NCI-H446 treated with DMSO at 0.1 percent for 48 hours (cell line): ENCODE measurements at places on chromosomes 4 and X.

DNA sequence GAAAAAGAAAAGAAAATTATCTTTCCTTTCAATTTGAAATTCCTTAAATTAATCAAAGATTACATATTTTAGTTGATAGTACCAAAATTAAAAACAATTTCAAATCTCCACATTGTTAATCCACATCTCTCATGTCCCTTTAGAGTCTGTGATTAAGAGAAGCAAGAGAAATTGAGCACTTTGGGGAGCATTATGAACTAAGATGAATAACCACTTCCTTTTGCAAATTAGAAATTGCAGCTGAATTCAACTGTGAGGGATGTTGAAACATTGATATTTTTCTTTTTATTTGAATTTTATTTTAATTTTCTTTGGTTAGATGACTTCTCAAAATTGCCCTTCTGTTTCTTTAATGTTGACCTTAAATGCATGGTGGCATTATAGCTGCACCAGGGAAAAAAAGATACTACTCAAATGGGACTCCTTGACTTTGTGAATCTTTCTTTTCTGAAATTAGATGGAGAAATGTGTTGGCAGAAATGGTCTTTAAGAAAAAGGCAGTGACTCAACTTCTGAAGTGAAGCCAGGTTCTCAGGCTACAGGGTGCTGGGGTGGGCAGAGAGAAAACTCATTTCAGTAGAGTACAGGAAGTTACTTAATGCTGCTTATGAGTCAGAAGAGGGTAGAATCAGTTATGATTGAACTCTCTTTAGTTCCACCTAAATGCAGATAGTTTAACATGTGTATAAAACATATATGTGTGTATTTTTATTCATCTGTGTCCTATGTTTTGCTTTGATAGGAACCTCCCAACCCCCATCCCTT is 92.0 kb upstream of the TNIP3 start:
- no peak for DNase-seq

GRCh38 chr4:177901786-177902185 is 459.5 kb upstream of the AGA start:
- DNase-seq = no peak

GRCh38 chr4:107935246-107935645 is 3.9 kb downstream of the CYP2U1 start:
- no peak for DNase-seq

DNA sequence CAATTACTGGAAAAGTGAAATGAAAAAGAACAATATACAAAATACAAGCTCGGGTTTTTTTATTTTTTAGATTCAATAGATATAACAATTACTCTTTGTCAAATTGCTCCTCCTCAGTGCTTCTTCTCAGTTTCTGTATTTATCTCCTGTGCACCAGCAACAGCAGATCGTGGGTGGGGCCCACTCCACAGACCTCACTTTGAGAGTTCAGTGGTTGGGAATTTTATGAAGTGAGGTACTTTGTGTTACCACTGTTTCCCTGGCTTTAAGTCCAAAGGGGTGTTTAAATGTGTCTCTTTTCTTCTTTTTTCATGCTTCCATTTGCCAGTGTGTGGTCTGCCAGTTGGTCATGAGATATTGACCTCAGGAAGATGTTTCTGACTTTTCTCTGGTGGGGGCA is 54.4 kb downstream of the KIT start:
- no peak for DNase-seq

GRCh38 chrX:44536198-44536597 is 6.5 kb downstream of the FUNDC1 start:
- no peak for DNase-seq

GRCh38 chr4:54371173-54371572 is 142.1 kb downstream of the PDGFRA start:
- no peak for DNase-seq

- no peak for DNase-seq
Measured at GRCh38 chrX:53882331-53882730, 161.9 kb downstream of the PHF8 start.

GRCh38 chr4:1285790-1286553 is 3.7 kb upstream of the MAEA start:
- no peak for DNase-seq

- no peak for DNase-seq
Measured at GRCh38 chr4:163251204-163251603, 81.2 kb downstream of the NPY1R start.

DNA sequence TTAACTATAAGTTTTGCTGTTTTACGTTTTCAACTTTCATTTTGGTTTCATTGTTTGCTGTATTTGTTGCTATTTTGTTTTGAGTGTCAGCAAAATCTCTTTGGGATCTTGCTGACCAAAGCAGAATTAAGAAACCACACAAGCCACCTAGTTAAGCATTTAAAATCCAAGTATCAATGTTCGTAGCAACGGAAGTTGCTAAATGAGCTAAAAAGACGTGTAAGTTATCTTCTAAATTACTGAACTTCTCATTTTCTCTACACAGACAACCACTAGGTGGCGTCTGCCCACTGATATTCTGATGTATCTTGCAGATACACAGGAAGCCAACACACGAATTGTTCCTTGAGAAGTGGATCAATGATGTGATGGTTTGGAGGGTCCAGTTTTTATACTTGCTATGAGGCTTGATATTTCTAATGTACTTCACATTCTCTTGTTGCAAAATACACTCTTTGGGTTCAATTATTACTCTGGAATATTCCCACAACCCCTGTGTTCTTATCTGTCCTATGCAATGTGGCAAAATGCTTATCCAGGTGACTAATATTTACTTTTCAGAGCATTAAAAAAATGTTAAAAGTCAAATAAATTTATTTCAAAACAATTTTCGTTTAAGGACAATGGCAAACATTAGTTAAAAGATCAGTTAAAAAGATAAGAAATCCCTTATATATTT is 250.5 kb downstream of the TECRL start:
- peak; percentile 17 for DNase-seq

DNA sequence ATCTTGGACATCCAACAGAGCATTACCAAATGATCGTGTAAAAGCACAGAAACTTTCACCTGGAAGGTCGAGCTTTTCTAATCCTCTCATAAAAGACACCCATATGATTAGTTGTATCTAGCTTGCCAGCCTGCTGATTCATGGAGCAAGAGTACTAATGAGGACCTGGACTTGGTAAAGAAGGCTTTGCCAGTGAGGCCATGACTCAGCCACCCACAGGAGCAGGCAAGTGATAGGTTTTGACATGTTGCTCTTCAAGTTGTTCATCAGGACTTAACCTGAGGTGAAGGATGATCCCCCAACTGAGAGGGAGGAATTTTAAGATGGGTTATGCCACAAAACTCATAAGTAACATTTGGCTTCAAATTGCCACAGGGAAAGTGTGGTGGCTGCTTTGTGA is 24.7 kb upstream of the EPGN start:
- no peak for DNase-seq

- no peak for DNase-seq
Measured at GRCh38 chr4:48766131-48766792, 13.8 kb downstream of the FRYL start.

- no peak for DNase-seq
Measured at GRCh38 chr4:147599769-147600168, 17.4 kb upstream of the TMEM184C start.

- no peak for DNase-seq
Measured at GRCh38 chrX:45138525-45138924, 62.2 kb downstream of the DIPK2B start.

- DNase-seq = no peak
Measured at GRCh38 chr4:156608651-156609050, 362.9 kb downstream of the PDGFC start.

- DNase-seq = no peak
Measured at GRCh38 chrX:47814851-47815250, 21.9 kb upstream of the ZNF81 start.

DNA sequence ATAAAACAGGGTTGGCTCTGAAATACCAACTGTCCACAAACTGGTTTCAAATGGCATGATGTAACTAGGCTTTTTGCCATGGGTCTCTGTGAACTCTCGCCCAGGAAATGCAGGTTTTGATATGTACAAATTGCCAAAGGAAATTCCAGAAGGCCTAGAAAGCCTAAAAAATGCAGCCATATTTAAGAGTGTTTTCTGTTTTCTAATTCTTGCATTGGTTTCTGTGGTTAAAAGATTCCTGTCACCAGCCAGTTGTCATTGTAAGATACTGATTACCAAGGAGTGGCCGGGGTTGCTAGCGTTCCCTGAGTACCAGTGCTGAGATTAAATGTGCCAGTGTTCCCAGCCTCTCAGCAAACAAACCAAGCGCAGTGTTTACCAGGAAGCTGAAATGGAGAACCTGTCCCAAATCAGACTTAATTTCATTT is 53.9 kb upstream of the SORBS2 start:
- no peak for DNase-seq

DNA sequence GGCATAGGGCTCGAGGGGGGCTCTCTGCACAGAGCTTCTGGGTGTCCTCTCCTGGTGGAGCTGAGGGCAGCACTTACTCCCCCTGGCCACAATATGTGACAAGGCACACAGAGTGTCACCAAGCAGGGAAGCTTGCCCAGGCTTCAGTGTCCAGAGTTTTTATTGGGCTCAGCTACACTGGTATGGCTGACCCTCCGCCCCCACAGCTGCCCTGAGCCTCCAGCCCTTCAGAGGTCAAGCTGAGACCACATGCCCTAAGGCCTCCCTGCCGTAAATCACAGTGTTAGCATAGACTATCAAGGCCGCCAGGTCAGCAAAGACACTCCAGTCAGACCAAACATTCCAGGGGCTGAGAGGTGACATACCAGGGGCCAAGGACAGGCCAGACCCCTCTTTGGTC is 59.0 kb downstream of the EVC start:
- no peak for DNase-seq

DNA sequence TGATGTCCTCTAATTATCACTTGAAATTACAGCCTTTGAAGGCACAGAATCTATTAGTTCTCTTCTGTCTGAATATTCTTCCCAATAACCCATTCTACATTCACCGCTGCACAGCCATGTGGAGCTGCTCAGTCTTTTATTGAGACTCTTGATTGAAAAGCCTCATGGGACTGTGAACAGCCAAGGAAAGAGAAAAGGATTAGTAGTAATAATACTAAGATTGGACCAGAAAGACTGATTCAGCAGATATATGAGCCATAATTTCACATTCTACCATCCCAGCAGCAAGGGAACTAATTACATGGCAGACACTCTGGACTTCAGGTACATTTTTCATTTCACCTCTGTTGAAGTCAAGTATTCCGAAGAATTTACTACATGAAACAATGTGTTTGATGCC is 2471.7 kb downstream of the ARAP2 start:
- no peak for DNase-seq

GRCh38 chr4:144480068-144480467 is 165.9 kb upstream of the HHIP start:
- DNase-seq = no peak

DNA sequence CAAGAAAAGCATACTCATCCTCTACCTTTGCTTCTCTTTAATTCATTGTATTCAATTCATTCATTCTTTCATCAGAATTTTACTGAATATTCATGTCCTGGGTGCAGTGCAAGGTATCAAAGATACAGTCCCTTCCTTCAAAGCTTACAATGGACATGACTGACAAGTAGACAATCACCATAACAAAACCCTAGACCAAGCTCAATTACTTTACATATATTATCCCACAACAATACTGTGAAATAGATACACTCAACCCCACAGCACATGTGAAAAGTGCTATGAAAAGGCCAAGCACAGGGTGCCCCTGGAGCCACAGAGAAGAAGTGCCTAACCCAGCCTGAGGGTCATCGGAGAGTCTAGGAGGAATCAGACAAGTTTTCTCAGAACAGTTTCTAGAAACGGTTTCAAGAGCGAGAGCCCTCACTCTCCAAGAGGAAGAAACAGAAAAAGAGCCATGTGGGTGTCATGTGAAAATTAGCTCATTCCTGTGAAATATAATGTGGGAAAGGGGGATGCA is 15.3 kb downstream of the AMBN start:
- DNase-seq = no peak

GRCh38 chr4:821631-822030 is 4.3 kb downstream of the CPLX1 start:
- no peak for DNase-seq

DNA sequence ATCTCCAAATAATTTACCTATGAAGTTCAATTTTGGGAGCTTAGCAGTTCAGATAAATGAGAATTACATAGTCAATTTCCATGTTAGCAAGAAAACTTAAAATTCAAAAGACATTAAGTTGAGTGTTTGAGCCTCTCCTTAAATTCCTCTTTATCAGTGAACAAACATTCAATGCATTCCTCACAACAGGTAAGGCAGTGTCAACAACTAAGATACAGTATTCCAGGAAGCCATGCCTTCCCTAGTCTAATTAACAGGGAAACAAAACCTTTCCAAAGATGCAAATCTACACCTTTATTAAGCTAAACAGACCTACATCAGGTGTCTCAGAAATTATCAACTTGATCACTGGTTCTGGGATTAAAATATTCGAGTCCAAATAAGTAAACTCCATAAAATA is 3.7 kb downstream of the SH3RF1 start:
- DNase-seq = no peak

GRCh38 chr4:89101256-89102161 is 9.8 kb upstream of the TIGD2 start:
- no peak for DNase-seq

DNA sequence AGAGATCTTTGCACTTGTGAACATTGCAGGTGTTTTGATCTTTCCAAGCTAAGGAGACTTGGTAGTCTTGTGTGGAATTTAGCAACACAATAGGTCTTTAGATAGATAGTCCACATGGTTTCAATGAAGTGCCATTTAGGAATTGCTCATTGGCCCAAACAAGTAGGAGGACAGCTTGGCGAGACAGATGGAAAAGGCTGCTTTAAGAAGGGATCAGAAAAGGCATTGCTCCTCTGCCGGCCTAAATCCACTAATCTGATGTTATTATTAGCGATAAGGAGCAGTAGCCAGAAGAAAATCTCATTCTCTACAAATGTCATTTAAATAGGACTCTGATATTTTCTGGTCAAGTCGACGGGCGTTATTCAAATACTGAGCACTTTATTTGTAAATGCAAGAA is 99.7 kb downstream of the AFF2 start:
- no peak for DNase-seq

DNA sequence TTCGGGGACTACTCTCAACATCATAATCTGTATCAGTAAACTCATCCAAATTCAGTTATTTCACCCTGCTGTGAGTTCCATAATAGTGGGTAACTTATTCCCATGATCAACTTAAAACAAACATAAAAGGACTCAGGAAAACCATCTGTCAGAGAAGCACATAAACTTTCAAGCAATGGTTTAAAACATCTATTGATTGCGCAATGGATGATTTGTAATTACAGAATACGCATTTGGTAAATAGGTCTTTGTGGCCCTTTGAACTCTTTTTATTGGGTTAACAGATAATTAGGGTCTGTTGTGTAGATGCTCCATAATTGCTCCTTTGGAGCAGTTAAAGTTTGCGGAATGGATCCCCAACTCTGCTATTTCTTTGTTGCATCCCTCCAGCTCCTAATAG is 115.3 kb downstream of the KIT start:
- DNase-seq = no peak

GRCh38 chr4:11622961-11623725 is 194.4 kb upstream of the HS3ST1 start:
- DNase-seq = no peak

- DNase-seq = peak; percentile 15
Measured at GRCh38 chr4:145098675-145099037, 545 bp downstream of the ABCE1 start.

- peak; percentile 34 for DNase-seq
Measured at GRCh38 chr4:26032630-26033317, 118.8 kb downstream of the SMIM20 start.

GRCh38 chr4:40579983-40580382 is 49.7 kb downstream of the RBM47 start:
- no peak for DNase-seq

GRCh38 chr4:38181286-38181685 is 221.1 kb downstream of the PTTG2 start:
- no peak for DNase-seq
